NCI-H1092 (cell line): ENCODE measurements at places on chromosomes 13 and 19.

- DNase-seq = no peak
These were observed 8.3 kb downstream of the COL4A1 start for GRCh38 chr13:110298505-110299282.

GRCh38 chr13:33453936-33454335, 168.4 kb upstream of the STARD13 start:
- DNase-seq = no peak

DNA sequence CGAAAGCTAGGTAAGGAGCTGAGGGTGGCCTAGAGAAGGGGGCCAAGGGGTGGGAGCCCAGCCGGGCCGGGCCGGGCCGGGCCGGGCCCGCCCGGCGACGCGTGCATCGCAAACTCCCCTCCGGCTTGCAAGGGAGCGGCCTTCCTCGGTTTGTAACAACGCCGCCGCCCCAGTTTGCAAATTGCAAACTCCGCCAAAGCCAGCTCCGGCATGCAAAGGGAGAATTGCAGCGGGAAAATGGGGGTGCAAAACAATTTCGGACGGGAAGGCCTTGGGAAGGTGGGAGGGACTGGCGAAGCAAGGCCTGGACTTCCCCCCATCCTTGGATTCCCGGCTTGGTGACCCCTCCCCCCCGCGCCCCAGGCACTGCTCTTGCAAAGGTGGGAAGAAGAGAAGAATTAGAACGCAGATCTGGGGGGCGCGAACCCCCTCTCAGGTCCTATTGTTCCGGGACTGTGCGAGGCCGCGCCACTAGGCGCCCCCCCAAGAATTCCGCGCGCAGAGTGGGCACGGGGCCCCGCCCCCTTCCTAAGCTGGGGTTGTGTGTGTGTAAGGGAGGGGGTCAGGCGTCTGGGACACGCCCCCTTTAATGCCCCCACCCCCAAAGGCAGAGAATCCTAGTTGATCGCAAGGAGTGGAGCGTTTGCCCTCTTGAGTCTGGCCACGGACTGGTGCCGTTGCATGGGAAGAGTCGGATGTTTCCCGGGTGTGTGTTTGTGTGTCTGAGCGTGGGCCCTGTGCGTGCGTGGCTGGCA, 926 bp downstream of the PRR12 start:
- peak; percentile 1 for DNase-seq

GRCh38 chr19:38663156-38663651, 15.8 kb downstream of the ACTN4 start:
- no peak for DNase-seq

DNA sequence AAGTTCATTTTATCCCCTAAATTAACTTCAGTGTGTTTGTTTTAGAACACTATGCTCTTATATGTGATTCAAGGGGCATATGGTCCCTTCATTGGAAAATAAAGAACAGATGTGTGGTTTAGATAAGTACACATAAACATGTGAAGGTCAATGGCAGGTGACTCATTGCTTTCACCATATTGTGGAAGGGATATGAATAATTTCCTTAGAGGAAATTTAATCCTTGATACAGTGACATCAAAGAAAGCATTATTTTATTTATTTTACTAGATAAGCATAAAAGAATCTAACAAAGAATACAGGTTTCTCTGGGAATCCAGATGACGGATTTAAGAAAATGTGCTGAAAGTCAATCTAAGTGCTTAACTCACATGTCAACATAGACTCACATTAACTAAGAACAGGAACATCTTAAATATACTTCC, 373.5 kb downstream of the KCTD12 start:
- peak; percentile 86 for DNase-seq

DNA sequence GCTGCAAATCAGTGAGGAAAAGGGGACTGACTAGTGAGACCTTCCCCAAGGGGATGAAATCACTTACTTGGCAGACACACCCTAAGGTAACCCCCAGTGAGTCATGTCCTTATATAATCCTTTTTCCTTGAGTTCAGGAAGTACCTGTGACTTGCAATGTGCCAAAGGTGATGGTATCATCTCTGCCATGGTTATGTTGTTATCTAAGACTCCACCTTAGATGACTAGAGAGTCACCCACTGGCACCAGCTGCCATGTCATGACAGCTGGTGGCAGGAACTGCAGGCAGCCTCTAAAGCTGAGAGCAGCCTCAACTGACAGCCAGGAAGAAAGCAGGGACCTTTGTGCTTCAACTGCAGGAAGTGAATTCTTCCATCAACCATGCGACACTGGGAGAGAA, 12.5 kb downstream of the PBX4 start:
- DNase-seq = no peak
